ENCODE measurements at places on chromosomes 12 and 14.

GRCh38 chr14:42141328-42141727 lies 534.7 kb downstream of the LRFN5 start:
- DNase-seq = no peak

GRCh38 chr14:49992901-49993339 lies 100.0 kb downstream of the ARF6 start:
- DNase-seq = no peak

GRCh38 chr14:55546212-55546874 lies 33.7 kb upstream of the KTN1 start:
- DNase-seq = no peak

GRCh38 chr14:75280291-75280830 lies 1.7 kb downstream of the FOS start:
- no peak for DNase-seq

DNA sequence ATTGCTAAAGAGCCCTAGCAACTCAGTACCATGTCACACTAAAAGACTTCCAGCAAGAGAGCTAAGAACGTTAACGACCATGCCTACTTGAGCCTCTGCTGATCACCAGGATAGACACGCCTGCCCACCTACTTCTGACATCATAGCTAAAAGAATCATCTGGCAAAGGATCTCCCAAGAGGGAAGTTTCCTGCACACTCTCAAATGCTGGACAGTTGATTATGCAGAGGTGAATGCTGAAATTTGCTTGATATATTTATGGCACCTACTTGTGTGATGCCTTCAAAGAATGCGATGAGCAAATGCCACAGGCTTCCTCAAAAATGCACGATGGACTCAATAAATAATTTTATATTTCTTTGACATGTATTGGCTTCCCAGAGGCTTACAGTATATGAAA lies 113.6 kb downstream of the GALC start:
- no peak for DNase-seq

DNA sequence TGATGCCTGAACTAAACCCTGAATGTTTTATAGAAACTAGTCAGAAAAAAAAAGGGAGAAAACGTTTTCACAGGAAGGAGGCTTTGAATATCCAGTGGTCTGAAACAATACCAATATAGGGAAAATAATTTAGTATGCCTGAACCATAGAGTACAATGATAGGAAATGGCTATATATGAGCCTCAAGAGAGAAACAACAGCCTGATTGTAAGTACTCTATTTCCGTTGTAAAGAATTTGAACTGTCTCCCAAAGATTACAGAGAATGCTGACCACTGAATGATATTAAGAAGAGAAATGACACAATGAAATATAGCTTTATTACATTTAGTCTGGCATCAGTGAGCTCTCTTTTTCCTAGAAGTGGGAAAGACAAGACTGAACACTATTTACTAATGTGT lies 5.5 kb upstream of the GABARAPL1 start:
- no peak for DNase-seq

- DNase-seq = no peak
Measured at GRCh38 chr14:22418631-22419030, 170.4 kb downstream of the DAD1 start.

GRCh38 chr14:55964821-55965220 lies 153.4 kb upstream of the PELI2 start:
- no peak for DNase-seq

- no peak for DNase-seq
Measured at GRCh38 chr14:89013098-89013504, 188.7 kb downstream of the TTC8 start.
